ENCODE measurements at places on chromosomes 6 and 20. TPM values are rescaled to one million over a fixed set of nuclear protein-coding genes. Genes with fewer than 3 reads are reported as not detected.

DNA sequence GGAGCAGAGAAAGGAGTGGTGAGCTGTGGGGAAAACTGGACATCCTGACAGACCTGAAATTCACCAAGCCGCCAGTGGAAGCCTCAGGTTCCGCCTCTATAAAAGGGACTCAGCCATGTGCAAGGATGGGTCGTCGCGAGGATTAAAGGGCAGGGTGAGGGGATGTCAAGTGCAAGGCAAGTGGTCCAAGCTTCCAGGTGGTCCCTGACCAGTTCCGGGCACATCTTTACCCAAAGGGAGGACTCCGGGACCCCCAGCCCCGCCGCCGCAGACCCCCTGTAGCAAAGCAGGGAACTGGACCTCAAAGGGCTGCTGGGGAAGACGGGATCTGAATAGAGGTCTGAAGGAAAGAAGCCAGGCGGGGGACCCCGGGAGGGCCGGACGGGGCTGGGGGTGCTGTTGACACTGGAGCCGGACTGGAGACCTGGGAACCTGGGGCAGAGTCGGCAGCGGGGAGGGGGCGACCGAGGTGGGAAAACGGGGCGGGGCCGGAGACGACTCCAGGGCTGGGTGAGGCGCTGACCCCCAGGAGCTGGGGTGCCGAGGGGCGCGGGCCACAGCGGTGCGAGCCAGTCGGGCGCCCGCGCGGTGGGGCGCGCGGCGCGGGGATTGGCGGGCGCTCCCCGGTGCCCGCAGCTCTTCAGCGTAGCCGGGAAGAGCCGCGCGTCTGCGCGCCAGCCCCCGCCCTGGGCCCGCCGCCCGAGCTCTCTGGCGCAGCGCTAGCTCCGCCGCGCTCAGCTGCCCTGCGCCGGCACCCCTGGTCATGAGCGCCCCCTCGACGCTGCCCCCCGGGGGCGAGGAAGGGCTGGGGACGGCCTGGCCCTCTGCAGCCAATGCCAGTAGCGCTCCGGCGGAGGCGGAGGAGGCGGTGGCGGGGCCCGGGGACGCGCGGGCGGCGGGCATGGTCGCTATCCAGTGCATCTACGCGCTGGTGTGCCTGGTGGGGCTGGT, at the start of gene SSTR4:
Gene SSTR4 (plus strand): TSS at position 592 of the 951 bp plus-strand sequence. CDS start 172 bp downstream, at position 764.
- no peak for DNase-seq

Gene CTAGE9
- not detected for total RNA-seq

GRCh38 chr6:148649454-148649963, 97.3 kb upstream of the UST start:
- DNase-seq: no peak

- no peak for DNase-seq
Measured at GRCh38 chr6:7269816-7270215, 43.2 kb downstream of the SSR1 start.

DNA sequence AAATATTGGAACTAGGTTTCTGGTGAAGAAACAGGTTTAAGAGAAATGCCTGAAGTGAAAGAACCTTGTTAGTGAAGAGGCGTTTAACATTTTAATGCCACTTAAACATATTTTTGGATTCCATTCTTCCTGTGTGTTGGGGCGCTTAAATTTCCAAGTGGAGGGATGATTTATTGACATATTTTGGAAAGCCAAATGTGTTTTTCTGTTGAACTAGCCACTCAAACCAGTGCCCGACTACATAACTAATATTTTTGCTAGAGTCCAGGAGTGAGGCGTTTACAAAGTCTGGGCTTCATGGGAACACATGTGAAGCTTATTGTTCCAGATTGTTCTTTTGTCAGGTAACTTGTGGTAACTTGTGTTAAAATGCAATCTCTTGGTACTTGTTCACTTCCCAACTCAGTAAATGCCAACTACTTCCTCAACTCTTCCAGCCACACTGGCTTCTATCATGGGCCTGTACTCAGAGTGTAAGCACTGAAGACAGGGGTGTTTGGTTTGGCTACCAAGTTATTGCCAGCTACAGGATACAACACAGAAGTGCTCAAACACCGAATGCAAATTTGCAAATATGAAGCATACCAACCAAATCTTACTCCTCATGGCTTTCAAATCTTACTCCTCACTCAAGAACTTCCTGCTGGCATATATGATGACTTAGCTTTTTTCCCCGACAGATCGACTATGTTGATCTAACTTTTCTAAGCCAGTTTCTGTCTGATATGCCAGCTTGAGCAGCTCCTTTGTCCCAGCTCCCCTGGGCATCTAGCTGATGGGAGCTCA, 2.0 kb upstream of the ZNFX1 start:
- DNase-seq: no peak

DNA sequence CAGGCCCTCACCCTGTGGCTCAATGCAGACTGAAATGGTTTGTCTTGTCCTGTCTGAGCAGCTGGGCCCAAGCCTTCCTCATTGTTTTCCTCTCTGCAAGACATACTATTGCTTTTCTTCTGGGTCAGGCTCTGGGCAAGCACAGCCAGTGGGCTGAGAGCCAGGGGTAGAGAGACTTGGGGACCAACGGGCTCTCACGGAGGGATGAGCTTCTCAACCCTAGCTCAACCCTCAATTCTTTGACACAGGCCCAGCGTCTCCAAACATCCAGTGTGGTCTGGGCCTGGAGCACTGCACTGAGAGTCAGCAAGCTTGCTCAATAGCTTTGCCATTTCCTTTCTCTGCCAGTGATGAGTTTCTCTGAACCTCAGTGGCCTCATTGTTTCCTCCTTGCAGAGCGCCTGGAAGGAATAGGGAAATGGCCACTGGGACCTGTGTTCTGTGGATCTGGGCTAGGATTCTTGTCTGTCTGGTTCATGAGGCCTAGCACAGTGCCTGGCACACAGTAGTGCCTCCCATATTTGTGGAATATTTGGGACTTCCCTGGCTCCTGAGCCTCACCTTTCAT, 9.3 kb downstream of the ANGPT4 start:
- no peak for DNase-seq

GRCh38 chr20:23046431-23046830, 3.0 kb downstream of the THBD start:
- no peak for DNase-seq

DNA sequence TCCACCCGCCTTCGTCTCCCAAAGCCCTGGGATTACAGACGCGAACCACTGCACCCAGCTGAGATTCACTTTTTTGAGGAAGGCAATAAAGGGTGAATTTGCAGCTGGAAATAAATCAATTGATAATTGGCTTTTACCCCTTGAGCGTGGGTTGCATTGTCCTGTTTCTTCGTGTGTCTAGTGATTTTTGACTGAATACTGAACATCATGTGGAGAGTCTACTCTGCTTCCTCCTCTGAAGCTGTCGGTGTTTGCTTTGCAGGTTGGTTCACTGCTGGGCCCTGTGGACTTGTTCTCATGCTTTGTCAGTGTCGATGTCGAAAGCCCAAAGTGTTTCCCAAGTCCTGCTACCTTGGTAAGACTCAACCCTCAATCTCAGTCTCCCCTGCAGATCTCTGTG, 5.8 kb upstream of the EEF1A2 start:
- no peak for DNase-seq

- DNase-seq: no peak
Measured at GRCh38 chr6:37838219-37838921, 18.8 kb downstream of the ZFAND3 start.

GRCh38 chr6:14452567-14453527, 335.3 kb downstream of the CD83 start:
- no peak for DNase-seq

Gene ALDH8A1
- total RNA-seq: 9.3 TPM

DNA sequence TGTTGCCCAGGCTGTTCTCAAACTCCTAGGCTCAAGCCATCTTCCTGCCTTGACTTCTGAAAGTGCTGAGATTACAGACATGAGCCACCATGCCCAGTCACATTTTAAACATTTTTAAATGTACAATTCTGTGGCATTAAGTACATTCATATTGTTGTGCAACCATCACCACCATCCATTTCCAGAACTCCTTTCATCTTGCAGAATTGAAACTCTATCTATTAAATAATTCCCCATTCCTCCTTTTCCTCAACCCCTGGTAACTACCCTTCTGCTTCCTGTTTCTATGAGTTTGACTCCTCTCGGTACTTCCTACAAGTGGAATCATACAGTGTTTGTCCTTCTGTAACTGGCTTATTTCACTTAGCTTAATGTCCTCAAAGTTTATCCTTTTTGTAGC, 103.8 kb upstream of the NAA20 start:
- no peak for DNase-seq

Gene PNPLA1
- not detected for total RNA-seq

GRCh38 chr6:52230685-52231084, 13.6 kb downstream of the IL17F start:
- no peak for DNase-seq

Gene FKBP1C
- 0.17 TPM for total RNA-seq

DNA sequence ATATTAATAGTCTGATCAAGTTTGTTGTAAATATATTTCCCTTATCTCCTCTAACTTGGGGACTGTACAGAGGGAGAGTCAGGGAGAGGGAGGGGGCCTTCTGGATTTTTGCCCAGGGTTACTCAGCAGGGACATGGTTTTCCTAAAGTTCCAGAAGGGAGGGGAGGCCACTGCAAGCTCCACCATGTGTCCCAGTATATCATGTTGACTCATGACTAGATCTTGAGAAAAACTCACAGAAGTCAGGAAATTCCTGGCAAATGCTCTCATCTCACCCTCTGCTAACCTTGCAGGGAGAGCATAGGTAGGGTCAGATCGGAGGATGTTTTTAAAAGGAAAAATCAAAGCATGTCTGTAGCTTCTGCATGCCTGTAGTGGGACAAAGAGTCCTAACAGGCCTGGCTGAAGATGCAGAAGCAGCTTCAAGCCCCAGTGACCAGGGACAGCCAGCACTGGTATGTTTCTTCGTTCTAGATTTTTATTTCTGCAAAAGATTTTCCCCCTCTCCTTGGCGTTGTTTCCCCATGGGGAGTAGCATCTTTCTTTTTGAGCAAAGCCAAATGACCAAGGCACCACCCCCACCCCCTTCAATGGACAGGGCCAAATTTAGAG, 272.9 kb upstream of the SUPT3H start:
- peak; percentile 96 for DNase-seq

DNA sequence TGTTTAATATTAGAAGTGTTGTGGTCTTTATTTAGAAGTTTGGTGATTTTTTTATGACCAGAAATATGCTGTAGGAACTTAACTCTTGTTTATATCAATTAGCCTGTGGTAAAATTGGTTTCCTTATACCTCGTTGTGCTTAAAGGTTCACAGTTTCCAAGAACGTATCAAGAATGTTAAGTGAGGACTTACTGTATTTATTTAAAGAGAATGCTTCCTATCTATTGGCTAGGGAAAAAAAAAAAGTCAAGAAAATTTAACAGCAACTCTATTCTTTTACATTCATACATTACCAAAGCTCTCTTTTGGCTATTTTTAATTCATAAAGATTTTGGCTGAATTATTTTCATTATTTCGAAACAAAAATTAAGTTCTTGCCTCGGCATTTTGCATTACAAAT, 1.6 kb downstream of the KIAA0319 start:
- no peak for DNase-seq

DNA sequence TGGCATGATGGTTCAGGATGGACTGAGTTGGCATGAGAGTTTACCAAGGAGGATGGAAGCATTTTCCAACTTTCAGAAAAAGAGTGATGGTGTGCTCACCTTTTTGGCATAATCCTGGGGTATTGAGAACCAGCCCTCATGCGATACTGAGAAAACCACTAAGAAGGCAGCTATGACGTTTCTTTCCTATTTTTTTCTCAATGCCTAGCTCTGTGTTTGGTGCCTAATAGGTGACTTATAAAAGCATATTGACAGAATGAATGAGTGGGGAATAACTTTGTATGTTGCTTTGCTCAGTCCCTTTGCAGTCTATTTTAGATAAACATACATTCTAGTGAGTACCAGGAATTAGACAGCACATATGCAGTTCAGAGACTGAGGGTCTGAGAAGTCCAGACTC, 816.3 kb downstream of the DHX35 start:
- no peak for DNase-seq

GRCh38 chr20:52494244-52494643, 302.7 kb upstream of the ZFP64 start:
- DNase-seq: peak; percentile 85

Gene RNF182
- total RNA-seq: 8.1 TPM
